ENCODE measurements at places on chromosomes 5 and 9.
A peak's percentile ranks its signal among the peaks of the same experiment; 100 is the strongest.

GRCh38 chr5:40831346-40832210 lies 3.4 kb downstream of the RPL37 start:
- no peak for DNase-seq

- no peak for DNase-seq
Observed at GRCh38 chr5:135032695-135032998, 1.4 kb downstream of the PITX1 start.

- peak; percentile 82 for DNase-seq
Observed at GRCh38 chr9:33466565-33467495, 6.9 kb downstream of the NOL6 start.

DNA sequence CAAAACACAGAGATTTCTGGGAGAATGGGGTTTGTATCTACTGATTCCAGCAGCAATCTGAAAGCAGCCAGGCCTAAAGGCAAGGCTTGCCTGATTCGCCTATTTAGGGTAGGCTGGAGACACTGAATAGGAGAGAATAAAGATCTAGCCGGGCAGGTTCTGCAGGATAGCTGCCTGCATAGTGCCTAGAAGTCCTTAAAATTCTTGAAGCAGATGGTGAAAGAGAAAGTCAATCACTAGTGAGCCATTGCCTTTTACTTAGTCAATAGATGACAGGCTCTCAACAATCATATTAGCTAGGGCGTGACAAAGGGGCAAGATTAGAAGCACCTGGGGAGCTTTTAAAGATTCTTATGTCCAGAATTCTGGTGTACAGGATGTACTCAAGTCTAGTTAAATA lies 522.7 kb downstream of the HTR1A start:
- DNase-seq = no peak

DNA sequence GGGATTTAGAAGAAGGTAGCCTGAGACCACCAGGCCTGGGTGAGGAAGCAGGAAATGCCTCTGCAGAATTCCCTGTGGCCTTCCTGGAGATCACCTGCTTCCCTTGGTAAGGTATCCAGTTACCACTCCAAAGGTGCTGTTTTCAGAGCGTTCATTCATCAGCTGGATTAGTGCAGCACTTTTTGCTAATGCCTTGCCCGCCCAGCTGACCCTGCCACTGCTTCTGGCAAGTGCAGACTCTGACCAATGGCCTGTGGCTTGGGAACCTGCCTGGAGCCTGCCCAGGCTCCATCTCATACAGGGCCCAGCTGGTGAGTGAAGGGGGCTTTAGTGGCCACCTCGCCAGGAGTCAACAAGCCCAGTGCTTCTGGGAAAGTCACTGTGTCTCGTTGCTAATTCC lies 48.6 kb downstream of the FOXI1 start:
- no peak for DNase-seq

GRCh38 chr9:125763394-125763801 lies 16.2 kb downstream of the PBX3 start:
- DNase-seq = no peak

GRCh38 chr9:83582029-83582428 lies 40.9 kb upstream of the IDNK start:
- no peak for DNase-seq

DNA sequence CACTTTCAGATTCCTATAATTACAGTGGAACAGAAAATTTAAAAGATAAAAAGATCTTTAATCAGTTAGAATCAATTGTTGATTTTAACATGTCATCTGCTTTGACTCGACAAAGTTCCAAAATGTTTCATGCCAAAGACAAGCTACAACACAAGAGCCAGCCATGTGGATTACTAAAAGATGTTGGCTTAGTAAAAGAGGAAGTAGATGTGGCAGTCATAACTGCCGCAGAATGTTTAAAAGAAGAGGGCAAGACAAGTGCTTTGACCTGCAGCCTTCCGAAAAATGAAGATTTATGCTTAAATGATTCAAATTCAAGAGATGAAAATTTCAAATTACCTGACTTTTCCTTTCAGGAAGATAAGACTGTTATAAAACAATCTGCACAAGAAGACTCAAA lies 29.5 kb downstream of the ZFYVE16 start:
- DNase-seq = no peak

- no peak for DNase-seq
Observed at GRCh38 chr5:168972731-168973130, 328.2 kb downstream of the SLIT3 start.

GRCh38 chr9:134965411-134965810 lies 47.7 kb upstream of the FCN1 start:
- no peak for DNase-seq

GRCh38 chr5:56454219-56454862 lies 221.2 kb upstream of the ANKRD55 start:
- no peak for DNase-seq

DNA sequence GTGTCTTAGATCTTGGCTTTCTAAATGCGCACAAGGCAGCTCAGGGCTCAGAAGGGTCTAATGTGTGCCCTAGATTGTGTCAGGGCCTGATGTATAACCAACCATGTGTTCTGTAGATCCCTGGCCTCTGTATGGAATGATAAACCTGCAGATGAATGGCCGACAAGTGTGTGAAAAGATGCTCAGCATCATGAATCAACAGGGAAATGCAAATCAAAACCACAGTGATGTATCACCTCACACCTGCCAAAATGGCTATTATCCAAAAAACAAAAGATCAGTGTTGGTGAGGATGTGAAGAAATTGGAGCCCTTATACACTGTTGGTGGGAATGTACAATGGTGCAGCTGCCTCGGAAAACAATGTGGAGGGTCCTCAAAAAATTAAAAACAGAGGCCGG lies 489.8 kb downstream of the SEMA5A start:
- no peak for DNase-seq

Data from AG20443 (cell line).